ENCODE measurements at places on chromosomes 12 and 14.

- no peak for DNase-seq
Observed at GRCh38 chr12:15808652-15809051, 19.5 kb upstream of the EPS8 start.

GRCh38 chr12:120181991-120182631 lies 12.4 kb downstream of the GCN1 start:
- peak; percentile 83 for DNase-seq

DNA sequence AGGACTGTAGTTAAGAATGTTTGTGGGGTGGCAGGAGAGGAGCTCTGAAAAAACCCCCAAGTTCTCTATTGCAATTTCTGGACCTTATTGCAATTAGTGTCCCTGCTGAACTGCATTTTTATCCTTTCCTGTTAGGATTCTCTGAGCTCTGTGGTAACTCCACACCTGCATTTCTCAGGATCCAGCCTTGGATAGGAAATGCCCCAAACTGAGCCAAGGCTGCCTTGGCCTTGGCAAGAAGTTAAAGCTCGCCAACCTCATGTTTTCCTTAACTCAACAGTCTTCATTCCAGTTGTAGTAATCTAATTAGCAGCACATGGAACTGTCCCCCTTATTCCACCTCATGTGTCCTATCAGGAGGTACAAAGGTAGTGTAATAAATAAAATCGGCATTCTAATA lies 66.5 kb downstream of the C12orf75 start:
- no peak for DNase-seq

DNA sequence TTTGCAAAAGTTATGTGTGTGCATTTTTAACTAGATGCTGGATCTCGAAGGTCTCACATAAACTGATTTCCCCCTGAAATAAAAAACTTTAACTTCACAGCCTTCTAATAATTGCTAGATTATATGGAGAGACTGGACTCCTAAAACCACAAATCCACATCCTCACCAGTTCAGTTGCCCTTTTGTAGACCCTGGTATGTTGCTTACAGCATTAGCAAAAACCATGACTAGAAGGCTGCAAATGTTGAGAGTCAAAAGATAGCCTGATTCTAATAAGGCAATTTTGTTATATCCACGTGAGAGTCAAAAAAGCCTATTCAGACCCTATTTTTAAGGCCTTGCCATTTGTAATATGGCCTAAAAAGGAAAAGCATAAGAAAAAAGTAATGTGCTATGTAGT lies 37.4 kb downstream of the RASSF8 start:
- no peak for DNase-seq

DNA sequence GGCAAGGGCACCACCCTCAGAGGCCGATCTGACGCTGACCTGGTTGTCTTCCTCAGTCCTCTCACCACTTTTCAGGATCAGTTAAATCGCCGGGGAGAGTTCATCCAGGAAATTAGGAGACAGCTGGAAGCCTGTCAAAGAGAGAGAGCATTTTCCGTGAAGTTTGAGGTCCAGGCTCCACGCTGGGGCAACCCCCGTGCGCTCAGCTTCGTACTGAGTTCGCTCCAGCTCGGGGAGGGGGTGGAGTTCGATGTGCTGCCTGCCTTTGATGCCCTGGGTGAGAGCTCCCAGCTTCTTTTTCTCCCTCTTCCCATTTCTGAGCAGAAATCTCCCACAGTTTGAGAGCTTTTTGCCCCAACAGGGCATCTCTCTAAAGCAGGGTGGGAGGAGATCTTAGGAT lies 1.8 kb downstream of the OAS1 start:
- no peak for DNase-seq

- DNase-seq, result peak; percentile 13
Observed at GRCh38 chr12:19915392-19916195, 452.7 kb upstream of the PDE3A start.
